ENCODE measurements at places on chromosomes 2 and 18.

- no peak for DNase-seq
Observed at GRCh38 chr2:104033399-104033798, 820.5 kb upstream of the POU3F3 start.

DNA sequence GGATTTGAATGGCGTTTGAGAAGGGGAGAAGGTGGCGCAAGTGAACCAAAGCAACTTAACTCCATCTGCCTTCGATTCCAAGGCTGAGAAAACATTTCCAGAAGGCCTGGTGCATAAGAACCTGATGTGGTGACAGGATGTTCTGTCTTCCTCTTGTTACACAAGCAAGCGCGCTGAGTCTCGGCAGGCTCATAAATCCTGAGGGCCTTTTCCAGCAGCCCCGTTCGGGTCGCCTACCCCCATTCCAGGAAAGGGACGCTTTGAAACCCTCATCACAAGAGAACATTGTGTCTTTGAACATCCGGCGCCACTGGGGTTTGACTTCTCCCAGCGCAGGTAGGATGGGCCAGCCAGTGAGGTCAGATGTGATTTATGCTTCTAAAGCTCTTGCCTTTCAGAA lies 403.5 kb downstream of the SETBP1 start:
- no peak for DNase-seq

GRCh38 chr18:21391074-21391673 lies 149.1 kb downstream of the GREB1L start:
- DNase-seq: no peak

DNA sequence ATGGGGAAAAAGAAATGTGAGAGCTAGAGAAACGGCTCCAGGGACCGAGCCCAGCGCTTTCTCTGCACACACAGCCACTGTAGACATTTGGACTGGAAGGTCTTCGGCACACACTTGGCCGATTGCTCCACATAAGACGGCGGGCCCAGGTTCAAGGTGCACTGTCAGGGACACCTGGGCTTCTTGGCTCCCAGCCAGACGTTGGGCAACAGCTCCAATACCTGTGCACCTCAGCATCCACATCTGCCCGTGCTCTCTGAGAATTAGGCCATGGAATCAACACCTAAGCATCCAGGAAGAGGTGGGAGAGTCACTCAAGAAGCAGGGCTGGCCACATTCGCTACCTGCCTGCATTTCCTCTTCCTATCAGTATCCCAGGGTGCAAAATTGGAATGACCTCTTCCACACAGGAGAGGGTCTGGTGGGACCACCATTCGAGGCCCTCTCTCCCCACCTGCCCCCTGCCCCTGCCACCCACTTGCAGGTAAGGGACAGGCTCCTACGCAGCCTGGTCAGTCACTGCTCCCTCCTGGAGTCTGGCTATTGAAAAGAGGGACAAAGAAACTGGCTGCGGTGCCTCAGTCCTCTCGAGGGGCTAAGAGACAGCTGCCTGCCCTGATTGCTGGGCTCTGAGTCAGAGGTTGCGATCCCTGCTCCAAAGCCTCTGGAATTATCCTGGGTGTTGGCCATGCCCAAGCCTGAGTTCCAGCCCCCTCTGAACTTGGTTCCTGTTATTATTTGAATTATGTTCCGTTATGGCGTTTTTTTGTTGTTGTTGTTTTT lies 40.1 kb upstream of the TAF1B start:
- no peak for DNase-seq

GRCh38 chr2:158131919-158132566 lies 30.4 kb downstream of the UPP2 start:
- no peak for DNase-seq

- DNase-seq: peak; percentile 6
Observed at GRCh38 chr2:135913727-135914365, 37.6 kb upstream of the MCM6 start.

DNA sequence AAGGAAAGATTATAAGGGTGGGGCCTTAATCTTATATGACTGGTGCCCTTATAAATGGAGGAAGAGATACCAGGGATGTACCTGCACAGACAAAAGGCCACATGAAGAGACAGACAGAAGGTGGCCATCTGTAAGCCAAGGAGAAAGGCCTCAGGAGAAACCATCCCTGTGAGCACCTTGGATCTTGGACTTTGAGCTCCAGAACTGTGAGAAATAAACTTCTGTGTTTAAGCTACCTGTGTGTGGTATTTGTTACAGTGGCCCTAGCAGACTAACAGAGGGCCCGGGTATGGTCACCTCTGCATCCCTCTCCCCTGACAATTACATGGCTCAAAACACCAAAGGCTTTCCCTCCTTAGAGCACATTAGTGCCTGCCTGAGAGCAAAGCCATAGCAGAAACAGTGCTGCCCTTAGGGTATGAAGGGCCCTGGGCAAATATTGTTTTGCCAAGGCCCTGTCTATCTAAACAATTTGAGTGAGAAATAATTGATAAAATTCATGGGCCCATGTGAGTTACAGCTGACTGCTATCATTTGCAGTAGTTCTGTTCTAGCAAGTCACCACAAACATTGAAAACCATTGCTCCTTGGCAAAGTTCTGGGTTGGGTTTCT lies 109.3 kb upstream of the MYCN start:
- no peak for DNase-seq

- no peak for DNase-seq
Observed at GRCh38 chr18:51188024-51188701, 9.3 kb downstream of the MEX3C start.

DNA sequence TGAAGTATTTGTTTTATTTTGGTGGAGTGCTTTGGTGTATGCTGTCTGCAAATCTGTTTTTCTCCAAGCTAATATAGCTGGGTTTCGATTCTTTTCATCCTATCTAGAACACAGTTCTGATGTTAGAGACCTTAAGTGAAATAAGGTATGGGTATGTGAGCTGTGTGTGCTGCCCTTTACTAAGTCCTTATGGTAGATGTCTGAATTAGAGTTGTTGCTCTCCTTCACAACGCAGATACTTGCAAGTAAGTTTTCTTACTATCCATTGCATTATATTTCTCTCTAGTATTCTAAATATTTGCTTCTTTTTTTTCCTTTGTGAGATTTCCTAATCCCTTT lies 38.6 kb downstream of the AGFG1 start:
- DNase-seq: no peak

- DNase-seq: no peak
Observed at GRCh38 chr2:227410191-227410590, 22.4 kb upstream of the SCYGR1 start.

GRCh38 chr2:233273120-233273519 lies 21.6 kb downstream of the ATG16L1 start:
- no peak for DNase-seq

GRCh38 chr18:50372743-50373142 lies 2.1 kb upstream of the SKA1 start:
- no peak for DNase-seq

DNA sequence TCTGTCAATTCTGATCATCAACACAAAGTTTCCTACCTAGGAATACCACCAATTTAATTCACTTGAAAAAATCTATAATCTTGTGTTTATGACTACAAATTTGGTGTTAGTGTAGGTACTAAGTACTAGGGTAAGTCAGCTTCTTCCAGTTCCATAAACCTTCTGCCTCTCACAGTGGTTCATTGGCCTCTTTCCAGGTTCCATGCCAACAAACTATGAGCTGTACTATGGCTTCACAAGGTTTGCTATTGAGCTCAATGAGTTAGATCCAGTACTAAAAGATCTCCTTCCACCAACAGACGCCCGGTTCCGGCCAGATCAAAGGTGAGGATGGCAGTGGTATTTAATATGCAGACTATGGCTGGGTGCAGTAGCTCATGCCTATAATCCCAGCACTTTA lies 58.8 kb downstream of the PRKRA start:
- no peak for DNase-seq

- DNase-seq: no peak
Observed at GRCh38 chr2:79782576-79783452, 270.0 kb downstream of the CTNNA2 start.

GRCh38 chr18:3845161-3845560 lies 395.2 kb downstream of the TGIF1 start:
- no peak for DNase-seq

- DNase-seq: no peak
Observed at GRCh38 chr2:66661253-66662173, 226.6 kb downstream of the MEIS1 start.

DNA sequence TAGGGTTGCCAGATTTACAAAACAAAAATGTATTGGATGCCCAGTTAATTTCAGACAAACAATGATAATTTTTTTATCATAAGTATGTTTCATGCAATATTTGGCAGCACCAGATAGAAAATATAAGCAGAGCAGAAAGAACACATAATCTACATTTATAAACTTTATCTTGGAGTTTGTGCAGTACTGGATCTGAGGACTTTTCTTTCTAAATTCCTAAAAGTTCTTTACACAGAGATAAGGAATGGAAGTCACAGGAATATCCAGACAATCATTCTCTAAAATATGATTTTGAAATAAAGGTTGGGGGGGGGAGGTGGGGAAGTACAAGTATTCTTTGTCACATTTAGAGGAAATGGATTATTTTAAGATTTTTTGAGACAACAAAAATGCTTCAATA lies 28.8 kb upstream of the MC4R start:
- DNase-seq: no peak

- no peak for DNase-seq
Observed at GRCh38 chr2:217799563-217800432, 203.0 kb downstream of the TNS1 start.

DNA sequence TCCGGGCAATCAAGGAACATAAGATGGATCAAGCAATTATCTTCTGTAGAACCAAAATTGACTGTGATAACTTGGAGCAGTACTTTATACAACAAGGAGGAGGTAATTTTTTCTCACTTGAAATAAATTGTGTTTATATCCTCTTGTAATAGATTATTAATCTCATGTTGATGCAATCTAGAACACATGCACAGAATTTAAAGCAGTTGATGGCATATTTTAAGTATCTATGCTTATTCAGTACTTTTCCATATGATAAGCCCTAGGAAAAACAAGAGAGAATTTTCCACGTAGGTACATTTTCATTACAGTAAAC lies 31.8 kb downstream of the DDX1 start:
- no peak for DNase-seq

DNA sequence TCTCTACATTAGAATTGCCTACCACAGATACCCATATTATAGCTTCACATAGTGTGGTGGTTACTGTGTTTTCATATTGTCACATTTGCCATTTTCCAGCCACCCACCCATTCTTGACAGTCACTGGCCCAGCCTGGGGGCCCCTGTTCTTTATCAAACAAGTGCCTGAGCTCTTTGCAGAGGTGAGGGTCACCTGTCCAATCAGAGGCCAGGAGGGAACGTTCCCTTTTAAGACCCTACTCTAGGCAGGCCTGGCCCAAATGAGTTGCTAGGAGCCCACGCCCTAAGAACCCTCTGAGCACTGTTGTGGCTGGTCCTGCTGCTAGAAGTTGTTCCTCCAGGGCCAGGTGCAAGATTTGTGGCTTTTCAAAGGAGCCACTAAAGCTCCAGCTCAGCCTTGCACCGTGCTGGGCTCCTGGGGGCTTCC lies 5.2 kb downstream of the IL37 start:
- no peak for DNase-seq

- no peak for DNase-seq
Observed at GRCh38 chr2:6940820-6941219, 23.6 kb downstream of the RNF144A start.

- no peak for DNase-seq
Observed at GRCh38 chr2:168457190-168457895, 1.3 kb downstream of the CERS6 start.
